ENCODE measurements at places on chromosomes 4 and X.

DNA sequence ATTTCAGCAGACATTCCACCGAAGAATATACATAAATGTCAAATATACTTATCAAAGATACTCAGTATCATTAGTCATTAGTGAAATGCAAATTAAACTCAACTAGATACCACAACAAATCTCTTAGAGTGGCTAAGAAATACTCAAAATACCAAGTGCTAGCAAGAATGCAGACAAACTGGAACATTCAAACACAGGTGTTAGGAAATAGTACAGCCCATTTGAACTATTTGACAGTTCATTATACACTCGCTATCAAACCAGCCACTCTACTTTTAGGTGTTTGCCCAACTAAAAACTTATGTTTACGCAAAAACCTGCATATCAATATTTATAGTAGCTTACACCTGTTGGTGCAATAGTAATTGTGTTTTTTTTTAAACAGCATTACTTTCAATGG, 8.8 kb downstream of the ADAM29 start:
- no peak for DNase-seq

DNA sequence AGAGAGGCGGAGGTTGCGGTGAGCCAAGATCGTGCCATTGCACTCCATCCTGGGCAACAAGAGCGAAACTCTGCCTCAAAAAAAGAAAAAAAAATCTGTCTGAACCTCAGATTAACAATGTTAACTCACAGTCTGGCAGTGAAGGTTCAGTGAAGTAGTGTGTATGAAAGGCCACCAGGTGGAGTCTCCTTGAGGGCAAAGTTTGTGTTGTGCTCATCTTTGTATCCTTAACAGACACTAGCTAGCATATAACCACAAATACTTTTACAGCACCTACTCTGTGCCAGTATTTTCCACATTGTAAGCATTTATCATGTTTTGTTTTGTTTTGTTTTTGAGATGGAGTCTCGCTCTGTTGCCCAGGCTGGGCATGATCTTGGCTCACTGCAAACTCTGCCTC, 46.0 kb upstream of the MGST2 start:
- no peak for DNase-seq

GRCh38 chr4:113457886-113458285, 303.7 kb downstream of the CAMK2D start:
- no peak for DNase-seq

DNA sequence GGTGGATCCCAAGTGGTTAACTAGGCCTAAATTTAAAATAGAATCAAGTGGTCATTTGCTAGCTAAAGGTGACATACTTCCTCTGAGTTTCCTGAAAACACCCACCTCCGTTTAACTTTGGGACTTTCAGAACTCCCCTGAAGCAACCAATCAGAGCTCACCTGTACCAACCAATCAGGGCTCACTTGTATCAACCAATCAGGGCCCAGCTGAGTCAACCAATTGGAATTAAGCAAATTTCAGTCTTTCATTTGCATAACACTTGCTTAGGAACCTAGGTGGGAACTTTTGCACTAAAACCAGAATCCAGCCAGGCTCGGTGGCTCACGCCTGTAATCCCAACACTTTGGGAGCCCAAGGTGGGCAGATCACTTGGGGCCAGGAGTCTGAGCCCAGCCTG, 15.9 kb downstream of the GPC4 start:
- DNase-seq: no peak

DNA sequence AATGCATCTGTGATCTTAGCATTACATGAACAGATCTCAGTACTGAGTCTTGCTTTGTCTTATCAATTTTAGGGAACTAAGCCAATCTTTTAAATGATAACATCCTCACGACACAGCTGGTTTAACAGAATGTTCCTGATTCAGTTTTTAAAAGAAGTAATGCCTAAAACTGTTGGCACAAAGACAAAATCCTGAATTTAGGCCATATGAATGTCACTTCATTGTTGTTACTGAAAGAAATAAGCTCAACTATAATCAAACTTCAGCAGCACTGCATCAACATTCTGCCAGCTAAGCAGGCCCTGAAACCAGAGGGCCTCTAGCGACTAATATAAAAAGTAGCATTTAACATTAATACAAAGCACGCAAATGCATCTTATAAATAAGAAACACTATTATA, 130.6 kb downstream of the FRYL start:
- DNase-seq: no peak

- no peak for DNase-seq
Observed at GRCh38 chrX:97685753-97686152, 802.0 kb downstream of the RPA4 start.

GRCh38 chr4:118821590-118822293, 14.2 kb downstream of the SEC24D start:
- DNase-seq: no peak

- no peak for DNase-seq
Observed at GRCh38 chr4:185730387-185730786, 81.6 kb downstream of the SORBS2 start.

GRCh38 chr4:181896614-181897013, 346.6 kb upstream of the TENM3 start:
- DNase-seq: no peak
